ENCODE measurements at places on chromosomes 2 and 18. TPM values are rescaled to one million over a fixed set of nuclear protein-coding genes. Genes with fewer than 3 reads are reported as not detected.

Gene ADAM23
- total RNA-seq: 20.0 TPM

Gene ANKRD30BL
- total RNA-seq: 12.6 TPM

Gene SLC8A1
- 187 TPM for total RNA-seq

Gene CYP1B1
- 7.3 TPM for total RNA-seq

Gene AKAIN1
- 4.5 TPM for total RNA-seq

Gene KRTCAP3
- not detected for total RNA-seq

GRCh38 chr2:118668431-118669424 is 178.7 kb downstream of the EN1 start:
- DNase-seq: no peak

- DNase-seq: no peak
Measured at GRCh38 chr18:55743133-55743532, 155.1 kb upstream of the TCF4 start.

DNA sequence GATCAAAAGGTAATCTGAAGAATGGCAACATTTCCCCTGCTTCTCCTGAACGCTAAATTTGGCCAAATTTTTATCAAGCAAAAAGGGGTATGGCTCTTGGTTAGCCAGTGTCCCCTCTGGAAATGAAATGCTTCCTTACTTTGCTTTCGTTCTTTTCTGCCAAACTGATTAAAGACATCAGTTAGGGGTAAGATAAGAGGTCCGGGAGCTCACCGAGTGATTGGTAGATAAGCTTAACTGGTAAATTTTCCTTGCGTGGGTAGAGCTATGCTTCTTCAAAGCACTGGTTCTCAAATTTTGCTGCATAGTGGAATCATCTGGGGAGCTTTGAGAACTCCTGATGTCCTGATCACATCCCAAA is 62.7 kb upstream of the MAPRE2 start:
- no peak for DNase-seq

GRCh38 chr2:163659224-163659623 is 76.6 kb downstream of the FIGN start:
- DNase-seq: no peak

DNA sequence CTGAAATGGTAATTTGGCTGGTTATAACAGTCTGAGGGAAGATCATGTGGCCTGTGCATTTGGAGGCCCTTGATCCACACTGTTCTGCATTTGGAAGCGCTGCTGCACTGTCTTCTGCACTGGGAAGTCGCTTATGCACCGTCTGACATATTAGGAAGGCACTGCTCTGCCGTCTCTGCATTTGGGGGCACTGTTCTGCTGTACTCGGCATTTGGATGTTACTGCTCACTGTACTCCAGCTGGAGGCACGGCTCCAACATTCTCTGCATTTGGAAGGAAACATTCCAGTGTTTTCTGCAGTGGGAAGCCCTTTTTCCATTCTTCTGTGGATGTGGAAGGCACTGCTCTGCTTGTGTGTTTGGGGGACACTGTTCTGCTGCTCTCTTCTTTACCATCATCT is 9.6 kb upstream of the PROM2 start:
- DNase-seq: no peak

- no peak for DNase-seq
Measured at GRCh38 chr2:239990966-239991365, 34.2 kb downstream of the NDUFA10 start.

- DNase-seq: no peak
Measured at GRCh38 chr2:88500691-88501090, 48.2 kb upstream of the FOXI3 start.

DNA sequence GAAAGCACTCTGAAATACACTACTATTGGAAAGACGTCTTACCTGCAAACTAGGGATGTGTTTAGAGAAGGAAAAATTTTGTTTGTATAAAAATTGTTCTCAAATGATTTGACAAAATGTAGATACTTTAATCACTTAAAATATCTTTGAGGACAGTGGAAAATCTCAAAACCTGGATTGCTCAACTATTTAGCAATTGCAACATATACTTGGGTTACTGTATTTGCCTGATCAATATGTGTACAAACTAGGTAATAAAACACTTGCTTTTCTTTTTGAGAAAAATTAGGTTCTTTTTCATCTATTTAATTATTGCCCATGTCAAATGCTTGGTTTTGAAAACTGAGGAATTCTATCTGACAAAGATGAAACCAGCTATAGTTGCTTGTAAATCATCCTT is 60.9 kb downstream of the CPS1 start:
- no peak for DNase-seq

DNA sequence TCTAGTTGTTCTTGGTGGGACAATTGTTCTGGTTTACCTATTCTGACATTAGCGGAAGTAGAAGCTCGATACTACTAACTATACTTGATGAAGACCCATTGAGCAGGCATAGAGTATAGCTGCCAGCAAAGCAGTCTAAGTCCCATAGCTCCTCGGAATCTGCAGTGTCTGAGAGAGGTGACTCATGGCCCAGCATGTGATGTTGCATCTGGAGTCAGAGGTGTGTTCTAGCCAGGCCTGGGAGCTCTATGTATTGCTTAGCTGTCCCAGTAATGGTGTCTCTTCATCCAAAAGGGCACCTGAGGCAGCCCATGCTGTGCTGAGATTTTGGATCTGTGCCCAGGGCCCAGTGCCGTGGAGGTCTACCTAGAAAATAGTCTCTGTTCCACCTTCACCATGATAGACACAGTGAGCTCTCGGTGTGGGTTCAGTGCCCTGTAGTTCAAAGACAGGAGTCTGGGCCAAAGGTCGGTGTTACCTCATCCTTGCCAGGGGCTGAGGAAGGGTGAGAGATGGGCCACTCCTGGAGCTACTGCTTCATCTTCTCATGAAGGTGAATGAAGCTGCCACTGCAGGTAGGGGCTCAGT is 47.3 kb downstream of the MEX3C start:
- DNase-seq: no peak

DNA sequence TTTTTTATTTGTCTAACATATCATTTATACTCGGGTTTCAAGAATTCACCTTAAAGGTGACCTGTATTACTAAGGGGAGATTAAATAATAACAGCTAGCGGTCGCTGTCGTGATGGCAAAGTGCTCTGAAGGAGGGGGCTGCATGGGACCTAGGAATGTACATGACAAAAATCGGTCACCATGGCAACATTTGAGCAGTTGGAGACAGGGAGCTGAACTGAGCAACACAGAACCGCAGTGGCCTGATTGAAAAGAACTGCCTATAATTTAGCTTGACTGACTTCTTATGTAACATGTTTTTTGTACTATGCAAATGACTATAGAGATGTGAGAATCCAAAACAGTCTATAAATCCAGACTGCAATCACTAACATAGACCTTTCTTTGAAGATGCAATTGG is 34.3 kb upstream of the EPHA4 start:
- no peak for DNase-seq

DNA sequence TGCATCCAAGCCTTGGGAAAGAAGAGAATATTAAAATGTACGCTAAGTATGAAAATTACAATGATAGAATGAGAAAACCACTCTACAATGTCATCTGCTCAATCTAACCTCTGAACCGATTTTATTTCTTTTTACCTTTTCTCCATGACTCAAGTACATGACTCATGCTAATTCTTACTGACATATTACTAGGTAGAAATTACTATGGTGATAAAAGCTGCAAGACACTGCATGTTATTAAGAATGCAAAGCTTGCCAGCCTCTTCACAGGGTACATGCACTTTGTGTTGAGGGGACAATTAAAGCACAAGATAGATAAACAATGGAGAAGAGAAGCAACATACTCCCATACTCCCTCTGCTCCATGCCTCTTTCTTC is 20.7 kb downstream of the SFT2D3 start:
- no peak for DNase-seq

GRCh38 chr2:183740241-183740640 is 616.0 kb downstream of the NUP35 start:
- no peak for DNase-seq

GRCh38 chr2:160225722-160226121 is 25.6 kb upstream of the ITGB6 start:
- DNase-seq: no peak

DNA sequence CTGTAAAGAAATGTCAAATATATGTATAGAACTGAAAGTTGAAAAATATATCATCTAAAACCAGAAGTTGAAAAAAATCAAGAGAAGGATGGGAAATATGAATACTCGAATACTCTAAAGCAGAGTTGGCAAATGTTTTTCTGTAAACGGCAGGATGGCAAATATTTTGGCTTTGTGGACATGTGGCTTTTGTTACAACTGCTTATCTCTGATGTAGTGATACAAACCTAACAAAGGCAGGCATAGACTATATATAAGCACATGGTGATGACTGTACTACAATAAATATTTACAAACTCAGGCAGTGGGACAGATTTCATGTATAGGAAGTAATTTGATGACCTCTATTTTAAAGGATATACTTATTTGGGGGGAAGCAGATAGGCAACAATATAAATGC is 224.6 kb upstream of the LRRTM4 start:
- DNase-seq: no peak

- no peak for DNase-seq
Measured at GRCh38 chr2:147782141-147782930, 62.5 kb upstream of the ACVR2A start.
